ENCODE measurements at places on chromosomes 1 and 21. TPM values are rescaled to one million over a fixed set of nuclear protein-coding genes. Genes with fewer than 3 reads are reported as not detected.

DNA sequence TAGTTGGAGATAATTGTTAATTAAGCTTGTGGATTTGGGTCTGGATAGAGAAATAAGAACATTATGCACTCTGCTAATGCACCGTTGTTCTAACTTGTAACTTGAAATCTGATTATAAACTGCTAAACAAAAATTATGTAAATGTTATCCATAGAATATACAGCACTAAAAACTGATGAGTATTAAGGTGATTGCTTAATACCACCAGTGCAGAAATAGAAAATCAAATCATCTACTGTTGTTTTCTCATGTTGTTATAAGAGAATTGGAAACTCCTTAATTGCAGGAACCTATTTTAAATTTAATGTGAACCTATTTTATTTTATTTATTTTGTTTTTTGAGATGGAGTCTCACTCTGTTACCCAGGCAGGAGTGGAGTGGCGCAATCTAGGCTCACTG, 125.7 kb downstream of the ITSN1 start:
- H3K4me1 ChIP-seq = no peaks in the 10 kb centered on the region
- no peaks in the 10 kb centered on the region for H3K27me3 ChIP-seq
- no peaks in the 10 kb centered on the region for H3K36me3 ChIP-seq
- no peak for DNase-seq
- no peak overlapping the region for H3K4me3 ChIP-seq
- H3K27ac ChIP-seq = no peak overlapping the region

GRCh38 chr1:12340544-12340930, 110.7 kb downstream of the VPS13D start:
- no peaks in the 10 kb centered on the region for H3K27me3 ChIP-seq
- no peak overlapping the region for H3K4me3 ChIP-seq
- DNase-seq = no peak

GRCh38 chr21:23801292-23801691, 1806.0 kb downstream of the MRPL39 start:
- no peak overlapping the region for H3K4me3 ChIP-seq
- H3K27ac ChIP-seq = no peak overlapping the region
- no peaks in the 10 kb centered on the region for H3K27me3 ChIP-seq

GRCh38 chr1:114388432-114389003, 122.5 kb downstream of the TRIM33 start:
- no peaks in the 10 kb centered on the region for H3K4me1 ChIP-seq
- H3K27me3 ChIP-seq = no peaks in the 10 kb centered on the region
- no peak overlapping the region for H3K4me3 ChIP-seq
- no peaks in the 10 kb centered on the region for H3K36me3 ChIP-seq

DNA sequence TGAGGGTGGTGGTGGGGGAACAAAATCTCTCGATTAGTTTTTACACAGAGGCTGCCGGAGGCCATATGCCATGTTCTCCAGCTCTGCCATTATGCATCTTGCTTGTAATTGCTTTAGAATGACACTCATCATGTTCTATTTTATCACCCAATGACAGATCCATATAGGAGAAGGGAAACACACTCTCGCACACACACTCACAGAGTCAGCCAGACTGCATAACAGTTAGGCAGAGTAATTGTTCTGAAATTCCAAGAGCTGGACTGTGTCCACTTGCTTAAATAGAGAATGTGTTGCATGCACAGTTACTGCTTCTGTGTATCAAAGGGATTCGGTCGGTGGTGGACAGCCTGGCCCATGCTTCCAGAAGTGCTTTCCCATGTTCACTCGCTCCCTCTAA, 30.6 kb downstream of the KCND3 start:
- no peak for DNase-seq
- no peaks in the 10 kb centered on the region for H3K36me3 ChIP-seq
- H3K4me3 ChIP-seq = no peak overlapping the region
- no peak overlapping the region for H3K27ac ChIP-seq
- H3K4me1 ChIP-seq = no peaks in the 10 kb centered on the region

GRCh38 chr1:181583598-181583997, 100.3 kb downstream of the CACNA1E start:
- no peaks in the 10 kb centered on the region for H3K36me3 ChIP-seq
- no peak overlapping the region for H3K27ac ChIP-seq
- no peaks in the 10 kb centered on the region for H3K27me3 ChIP-seq
- no peak overlapping the region for H3K4me3 ChIP-seq
- no peaks in the 10 kb centered on the region for H3K4me1 ChIP-seq

KLHDC9 gene
- 10.1 TPM for total RNA-seq

DNA sequence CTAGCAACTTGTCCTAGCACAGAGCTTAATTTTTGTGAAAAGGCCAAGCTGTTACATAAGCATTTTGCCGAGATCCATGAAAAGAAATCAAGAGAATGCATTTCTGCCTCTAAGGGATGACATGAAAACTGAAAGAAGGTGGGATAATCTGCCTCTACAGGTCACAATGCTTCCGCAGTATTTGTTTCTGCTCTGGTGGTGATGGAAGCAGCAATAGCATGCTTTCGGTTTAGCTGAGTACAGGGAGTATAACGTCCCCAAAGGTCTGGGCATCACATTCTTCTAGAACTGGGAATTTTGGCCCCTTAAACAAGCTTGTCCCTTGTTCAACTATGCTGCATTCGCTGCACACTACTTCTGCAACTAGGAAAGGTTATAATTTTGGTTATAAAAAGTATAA, 14.4 kb upstream of the MAGI3 start:
- H3K27ac ChIP-seq = no peak overlapping the region
- no peak overlapping the region for H3K4me3 ChIP-seq
- no peaks in the 10 kb centered on the region for H3K4me1 ChIP-seq
- H3K27me3 ChIP-seq = no peaks in the 10 kb centered on the region

GRCh38 chr1:114828251-114828650, 26.4 kb upstream of the SYCP1 start:
- H3K27me3 ChIP-seq = no peaks in the 10 kb centered on the region
- no peak overlapping the region for H3K4me3 ChIP-seq
- no peak overlapping the region for H3K27ac ChIP-seq
- H3K36me3 ChIP-seq = no peaks in the 10 kb centered on the region

DNA sequence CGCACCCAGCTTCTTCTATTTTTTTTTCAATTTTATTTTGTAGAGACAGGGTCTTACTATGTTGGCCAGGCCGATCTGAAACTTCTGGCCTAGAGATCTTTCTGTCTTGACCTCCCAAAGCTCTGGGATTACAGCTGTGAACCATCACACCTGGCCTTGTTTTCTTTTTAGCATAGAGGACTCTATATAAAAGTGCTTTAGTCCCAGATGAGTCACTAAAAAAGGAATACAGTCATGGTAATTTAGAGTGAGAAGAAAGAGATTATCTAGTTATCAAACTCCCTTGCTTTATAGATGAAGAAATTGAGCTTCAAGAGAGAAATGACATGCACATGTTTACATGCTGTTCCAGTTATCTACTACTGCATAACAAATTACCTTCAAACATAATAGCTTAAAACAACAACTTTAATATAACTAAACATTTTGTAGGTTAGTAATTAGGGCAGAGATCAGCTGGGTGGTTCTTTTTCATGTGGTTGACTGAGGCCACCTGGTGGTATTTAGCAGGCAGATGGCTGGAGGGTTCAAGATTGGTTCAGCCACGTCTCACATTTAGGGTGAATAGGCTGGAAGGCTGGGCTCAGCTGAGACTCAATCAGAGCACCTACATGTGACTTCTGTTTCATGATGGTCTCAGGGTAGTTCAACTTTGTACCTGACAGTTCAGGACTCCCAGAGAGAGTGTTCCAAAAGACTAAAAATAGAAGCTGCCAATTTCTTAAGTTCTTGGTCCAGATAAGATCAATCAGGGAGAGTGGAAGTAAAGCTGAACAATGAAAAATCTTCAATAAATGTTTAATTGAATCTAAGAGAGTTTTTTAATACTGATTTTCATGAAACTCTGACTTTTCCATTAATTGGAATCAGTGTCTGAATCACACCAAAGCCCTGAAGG, 16.9 kb upstream of the MTF2 start:
- no peaks in the 10 kb centered on the region for H3K36me3 ChIP-seq
- no peaks in the 10 kb centered on the region for H3K27me3 ChIP-seq
- peak; percentile 42 for DNase-seq
- no peaks in the 10 kb centered on the region for H3K4me1 ChIP-seq

GRCh38 chr1:51818487-51818886, 60.0 kb downstream of the NRDC start:
- DNase-seq = no peak
- H3K4me3 ChIP-seq = no peak overlapping the region
- peaks cover 6% of the 10 kb centered on the region for H3K36me3 ChIP-seq
- no peaks in the 10 kb centered on the region for H3K4me1 ChIP-seq
- H3K27me3 ChIP-seq = no peaks in the 10 kb centered on the region

GRCh38 chr21:25535849-25536248, 71.4 kb downstream of the MRPL39 start:
- H3K4me1 ChIP-seq = no peaks in the 10 kb centered on the region
- no peak overlapping the region for H3K4me3 ChIP-seq
- DNase-seq = no peak
- H3K27ac ChIP-seq = no peak overlapping the region

TMCC2 gene
- total RNA-seq = 0.25 TPM

DNA sequence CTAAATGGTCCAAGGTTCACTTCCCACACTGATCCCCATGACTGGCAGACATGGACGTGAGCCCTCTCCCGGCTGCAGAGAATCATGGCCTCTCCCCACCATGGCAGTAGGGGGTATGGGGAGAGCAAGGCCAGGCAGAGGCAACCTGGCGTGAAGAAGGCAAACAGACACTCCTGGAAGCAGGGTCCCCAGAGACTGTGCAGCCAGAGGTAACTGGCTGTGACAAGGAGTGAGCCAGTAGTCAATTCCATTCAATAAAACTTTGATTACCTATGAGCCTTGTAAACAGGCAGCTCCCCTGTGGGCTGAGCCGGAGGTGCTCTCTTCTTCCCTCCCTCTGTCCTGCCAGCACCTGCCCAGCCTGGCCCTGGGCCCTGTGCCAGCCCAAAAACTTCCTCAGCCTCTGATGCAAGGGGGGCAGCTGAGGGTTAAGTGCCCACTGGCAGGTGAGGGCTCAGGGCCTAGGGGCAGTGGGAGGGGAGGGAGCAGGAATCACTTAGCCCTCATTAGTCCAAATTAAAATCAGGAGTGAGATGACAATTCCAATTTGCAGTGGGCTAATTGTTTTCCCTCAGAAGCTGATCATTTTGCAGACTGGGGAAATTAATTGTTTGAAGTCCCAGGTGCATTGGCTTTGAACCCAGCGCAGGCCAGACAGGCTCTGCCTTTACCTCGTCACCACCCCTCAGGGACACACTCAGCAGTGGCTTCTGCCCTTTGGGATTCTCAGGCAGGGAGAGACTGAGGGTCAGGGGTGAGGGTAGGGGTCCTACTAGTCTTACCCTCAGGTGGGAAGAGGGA, 35.6 kb downstream of the LRRN2 start:
- DNase-seq = peak; percentile 65
- no peaks in the 10 kb centered on the region for H3K27me3 ChIP-seq
- H3K4me3 ChIP-seq = no peak overlapping the region
- H3K4me1 ChIP-seq = peaks cover 15% of the 10 kb centered on the region

GRCh38 chr21:38741950-38742256, 63.8 kb upstream of the ETS2 start:
- peaks cover 3% of the 10 kb centered on the region for H3K4me1 ChIP-seq
- no peaks in the 10 kb centered on the region for H3K27me3 ChIP-seq
- no peaks in the 10 kb centered on the region for H3K36me3 ChIP-seq

DNA sequence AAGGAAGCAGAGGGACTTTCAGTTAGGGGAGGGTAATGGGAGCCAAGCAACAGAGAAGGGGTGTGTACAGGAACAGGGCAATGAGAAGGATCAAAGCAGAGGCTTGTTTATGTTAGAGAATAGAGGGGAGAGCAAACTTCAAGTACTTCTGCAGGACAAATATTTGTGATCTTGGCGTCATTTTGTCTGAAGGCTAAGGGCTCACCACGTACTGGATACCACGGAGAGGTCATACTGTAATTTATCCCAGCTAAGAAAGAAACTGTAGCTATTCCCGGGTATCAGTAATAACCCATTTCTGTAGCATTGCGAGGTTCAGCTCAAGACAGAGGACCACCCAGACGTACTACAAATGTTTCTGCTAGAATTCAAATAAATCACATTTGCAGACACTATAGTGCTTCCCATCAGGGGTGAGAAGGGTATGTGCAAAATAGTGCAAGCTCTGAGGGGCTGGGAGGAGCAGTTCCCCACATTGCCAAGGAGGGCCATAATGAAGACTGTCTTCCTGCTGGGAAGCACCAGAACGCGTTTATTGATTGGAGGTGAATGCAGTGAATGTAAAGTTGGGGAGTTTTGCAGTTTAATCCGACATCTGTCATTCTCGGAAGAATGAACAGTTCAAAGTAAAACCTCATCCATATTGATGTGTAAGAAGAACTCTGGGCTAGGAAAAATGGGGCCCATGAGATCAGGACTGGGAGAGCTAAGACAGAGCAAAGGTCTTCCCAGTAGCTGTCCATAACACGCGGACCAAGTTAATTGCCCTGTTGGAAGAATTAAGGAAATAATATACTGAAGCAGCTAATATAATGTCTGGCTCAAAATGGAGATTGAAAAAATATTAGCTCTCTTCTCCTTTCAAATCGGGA, 136.9 kb downstream of the RWDD3 start:
- H3K27ac ChIP-seq = no peak overlapping the region
- no peak overlapping the region for H3K4me3 ChIP-seq
- H3K4me1 ChIP-seq = no peaks in the 10 kb centered on the region

GABPB2 gene
- 15.2 TPM for total RNA-seq

RNU1-3 gene
- total RNA-seq = 1,159 TPM

GRCh38 chr1:201498621-201499020, 8.3 kb downstream of the CSRP1 start:
- DNase-seq = no peak
- H3K27ac ChIP-seq = no peak overlapping the region
- no peaks in the 10 kb centered on the region for H3K4me1 ChIP-seq

LSS gene
- 142 TPM for total RNA-seq

GRCh38 chr1:162215902-162216301, 146.4 kb downstream of the NOS1AP start:
- H3K36me3 ChIP-seq = no peaks in the 10 kb centered on the region
- H3K27me3 ChIP-seq = no peaks in the 10 kb centered on the region
- peaks cover 13% of the 10 kb centered on the region for H3K4me1 ChIP-seq
- no peak overlapping the region for H3K4me3 ChIP-seq
- H3K27ac ChIP-seq = peak overlapping the region; percentile 22

GRCh38 chr1:26731233-26731902, 35.6 kb downstream of the ARID1A start:
- H3K36me3 ChIP-seq = peaks cover 18% of the 10 kb centered on the region
- no peaks in the 10 kb centered on the region for H3K27me3 ChIP-seq
- no peak overlapping the region for H3K27ac ChIP-seq
- no peak for DNase-seq

CD1C gene
- 0.98 TPM for total RNA-seq

- H3K27me3 ChIP-seq = no peaks in the 10 kb centered on the region
- H3K4me3 ChIP-seq = no peak overlapping the region
- no peak for DNase-seq
- H3K27ac ChIP-seq = no peak overlapping the region
Observed at GRCh38 chr1:243507001-243507671, 251.3 kb downstream of the SDCCAG8 start.

- no peaks in the 10 kb centered on the region for H3K36me3 ChIP-seq
- no peak for DNase-seq
- H3K4me1 ChIP-seq = no peaks in the 10 kb centered on the region
- H3K4me3 ChIP-seq = no peak overlapping the region
- H3K27ac ChIP-seq = no peak overlapping the region
Observed at GRCh38 chr1:116962987-116963639, 38.4 kb upstream of the CD101 start.
